Stimulated activated CD8-positive, alpha-beta memory T cell treated with anti-CD3 and anti-CD28 coated beads, Interleukin-2, amount 100 ng/mL, for 48 hours (primary cell): ENCODE measurements at places on chromosomes 7 and 10.

- no peak for DNase-seq
These were observed 213.1 kb downstream of the C7orf25 start for GRCh38 chr7:42698600-42699374.

GRCh38 chr10:1182280-1183032 is 126.3 kb downstream of the WDR37 start:
- DNase-seq = no peak

DNA sequence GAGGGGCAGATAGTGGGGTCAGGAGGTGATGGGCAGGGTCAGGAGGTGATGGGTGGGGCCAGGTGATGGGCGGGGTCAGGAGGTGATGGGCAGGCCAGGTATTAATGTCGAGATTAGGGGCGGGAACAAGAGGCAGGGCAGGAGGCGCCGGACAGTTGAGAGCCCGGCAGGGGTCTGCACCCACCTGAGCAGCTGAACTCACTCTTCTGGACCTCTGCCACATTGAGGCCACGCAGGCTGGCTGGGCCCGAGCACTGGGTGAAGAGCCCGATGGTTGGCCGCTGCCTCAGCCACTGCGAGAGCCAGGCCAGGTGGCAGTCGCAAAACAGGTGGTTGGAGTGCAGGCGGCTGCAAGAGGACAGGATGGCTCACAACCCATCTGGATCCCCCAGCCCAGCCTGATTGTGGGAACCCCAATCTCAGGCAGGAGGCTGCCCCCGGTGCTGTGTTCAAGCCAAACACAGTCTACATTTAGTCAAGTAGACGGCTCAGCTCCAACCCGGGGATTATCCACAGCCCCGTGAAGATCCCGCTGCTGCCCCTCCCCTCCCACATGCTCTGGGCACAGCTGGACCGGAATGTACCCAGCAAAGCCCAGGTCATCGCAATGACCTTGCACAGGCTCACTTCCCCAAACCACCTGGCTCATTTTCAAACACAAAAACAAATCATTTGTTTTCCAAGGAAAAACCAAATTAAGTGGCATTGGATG is 122.3 kb downstream of the SLIT1 start:
- no peak for DNase-seq

DNA sequence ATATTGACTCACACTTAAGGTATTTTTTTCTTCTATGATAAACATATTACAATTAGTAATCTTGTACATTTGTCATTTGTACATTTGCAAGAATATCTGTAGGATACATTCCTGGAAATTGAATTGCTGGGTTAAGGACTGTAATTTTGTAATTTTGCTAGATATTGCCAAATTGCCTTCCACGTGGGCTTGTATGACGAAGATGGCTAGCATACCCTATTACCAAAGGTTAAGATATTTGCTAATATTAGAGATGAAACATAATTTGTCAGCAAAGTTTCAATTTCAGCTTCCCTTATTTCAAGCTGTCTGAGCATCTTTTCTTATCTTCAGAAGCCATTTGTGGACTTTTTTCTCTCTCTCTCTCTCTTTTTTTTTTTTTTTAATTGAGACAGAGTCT is 1.0 kb upstream of the LYZL2 start:
- DNase-seq = no peak

DNA sequence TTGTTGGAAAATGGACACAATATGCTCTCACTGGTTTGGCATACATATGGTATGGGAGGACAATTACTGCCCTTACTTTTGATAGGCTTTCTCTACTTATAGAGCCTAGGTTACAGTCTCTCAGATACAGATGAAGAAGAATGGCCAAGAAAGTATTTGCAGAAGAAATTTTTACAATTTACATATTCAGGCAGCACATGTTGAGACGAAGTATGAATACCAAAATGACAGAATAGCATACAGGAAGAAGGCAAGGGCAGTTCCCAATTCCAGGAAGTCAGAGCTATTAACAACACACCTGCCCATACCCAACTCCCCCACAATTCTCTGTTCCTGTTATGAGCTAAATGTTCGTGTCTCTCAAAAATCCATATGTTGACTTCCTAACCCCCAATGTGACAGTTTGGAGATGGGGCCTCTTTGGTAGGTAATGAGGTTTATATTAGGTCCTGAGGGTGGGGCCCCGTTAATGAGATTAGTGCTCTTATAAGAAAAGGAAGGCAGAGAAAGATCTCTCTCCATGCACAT is 67.8 kb downstream of the DOCK4 start:
- no peak for DNase-seq

GRCh38 chr7:138478499-138478908 is 18.4 kb downstream of the TRIM24 start:
- no peak for DNase-seq

GRCh38 chr7:16465469-16466361 is at the start of gene SOSTDC1:
Gene SOSTDC1, minus strand, starts transcription at chr7:16465738. Its CDS starts 70 bp downstream, at chr7:16465668.
- no peak for DNase-seq
